Activated CD4-positive, alpha-beta T cell treated with anti-CD3 and anti-CD28 coated beads, Interleukin-2, amount 10 ng/mL, durations not matched to agents 7 days and 5 days (primary cell): ENCODE measurements at places on chromosomes 12 and 14. TPM values are rescaled to one million over a fixed set of nuclear protein-coding genes. Genes with fewer than 3 reads are reported as not detected.

DNA sequence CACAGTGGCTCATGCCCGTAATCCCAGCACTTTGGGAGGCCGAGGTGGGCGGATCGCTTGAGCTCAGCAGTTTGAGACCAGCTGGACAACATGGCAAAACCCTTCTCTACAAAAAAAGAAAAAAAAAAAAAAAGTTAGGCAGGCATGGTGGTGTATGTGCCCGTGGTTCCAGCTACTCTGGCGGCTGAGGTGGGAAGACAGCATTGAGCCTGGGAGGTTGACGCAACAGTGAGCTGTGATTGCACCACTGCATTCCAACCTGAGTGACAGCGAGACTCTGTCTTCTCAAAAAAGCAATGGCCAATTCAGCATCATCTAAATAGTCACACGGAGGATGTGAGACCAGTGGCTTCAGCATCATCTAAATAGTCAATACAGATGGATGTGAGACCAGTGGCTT is 10.4 kb upstream of the SAMD4A start:
- DNase-seq: no peak
- H3K4me3 ChIP-seq: no peak overlapping the region
- H3K27me3 ChIP-seq: peaks cover 7% of the 10 kb centered on the region
- no peaks in the 10 kb centered on the region for H3K36me3 ChIP-seq
- H3K4me1 ChIP-seq: no peaks in the 10 kb centered on the region

Gene AGAP2
- total RNA-seq: 72.6 TPM

Gene P2RX2
- total RNA-seq: not detected

DNA sequence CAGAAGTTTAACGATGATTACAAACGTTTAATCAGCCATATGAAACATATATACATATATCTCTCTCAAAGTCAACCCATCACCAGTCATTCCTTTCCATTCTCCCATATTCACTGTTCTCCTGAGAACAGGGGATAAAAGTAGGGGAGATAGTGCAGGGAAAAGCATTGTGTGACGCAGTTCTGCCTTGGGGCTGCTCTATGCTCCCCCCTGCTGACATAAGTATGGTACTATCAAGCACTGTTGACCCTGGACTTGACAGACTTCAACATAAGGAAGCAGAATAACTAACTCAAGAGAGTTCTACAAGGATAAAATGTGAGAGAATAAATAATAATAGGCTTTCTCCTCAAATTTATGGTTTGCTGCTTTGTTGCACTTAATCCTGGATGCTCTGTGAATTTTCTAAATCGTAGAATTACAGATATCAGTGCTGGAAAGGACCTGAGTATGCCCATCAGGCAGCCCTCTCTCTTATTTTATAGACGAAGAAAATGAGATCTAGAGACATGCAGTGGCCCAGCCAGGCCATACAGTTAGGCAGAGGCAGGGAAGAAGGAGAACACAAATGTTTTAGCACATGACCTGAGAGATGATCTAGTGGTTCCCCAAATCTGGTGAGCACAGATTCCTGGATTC is 87.2 kb downstream of the SCN8A start:
- no peak overlapping the region for H3K27ac ChIP-seq
- peaks cover 6% of the 10 kb centered on the region for H3K4me1 ChIP-seq
- peaks cover 23% of the 10 kb centered on the region for H3K27me3 ChIP-seq
